ENCODE measurements at places on chromosomes 7 and 10.

DNA sequence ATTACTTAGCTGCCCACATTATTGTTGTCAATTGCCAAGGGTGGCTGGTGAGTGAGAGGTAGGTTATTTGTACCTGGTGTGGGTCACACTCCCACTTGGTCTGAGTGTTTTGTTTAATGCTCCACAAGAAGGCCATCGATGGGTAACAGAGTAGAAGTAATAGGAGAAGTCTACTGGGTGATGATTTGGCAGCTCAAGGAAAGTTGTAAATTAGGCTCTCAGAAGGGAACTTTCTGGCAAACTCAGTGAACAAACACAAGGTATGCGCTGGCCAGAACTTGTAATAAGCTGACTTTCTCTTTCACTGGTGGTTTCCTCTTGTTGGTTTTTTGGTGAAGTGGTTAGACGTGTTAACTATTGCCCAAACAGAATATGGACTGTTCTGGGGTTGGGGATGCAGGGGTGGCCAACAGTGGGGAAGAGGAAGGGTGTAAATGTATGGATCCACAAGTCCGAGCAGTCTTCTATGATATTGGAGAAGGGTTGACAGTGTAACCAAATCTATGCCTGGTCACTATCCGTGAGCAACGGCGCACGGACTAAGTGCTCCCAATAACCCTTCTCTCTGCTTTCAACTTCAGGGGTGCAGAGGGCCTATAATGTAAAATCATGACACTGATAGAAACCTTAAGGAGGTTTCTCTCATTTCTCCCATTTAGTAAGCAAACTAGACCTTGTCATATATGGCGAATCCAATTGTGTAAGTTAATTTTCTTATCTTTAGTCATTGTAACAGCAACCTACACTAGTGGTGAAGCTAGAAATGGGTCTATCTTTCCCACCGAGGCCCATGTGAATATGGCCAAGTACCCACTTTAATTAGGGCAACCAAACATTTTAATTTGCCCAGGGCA lies 212.8 kb downstream of the PTEN start:
- no peak for DNase-seq

DNA sequence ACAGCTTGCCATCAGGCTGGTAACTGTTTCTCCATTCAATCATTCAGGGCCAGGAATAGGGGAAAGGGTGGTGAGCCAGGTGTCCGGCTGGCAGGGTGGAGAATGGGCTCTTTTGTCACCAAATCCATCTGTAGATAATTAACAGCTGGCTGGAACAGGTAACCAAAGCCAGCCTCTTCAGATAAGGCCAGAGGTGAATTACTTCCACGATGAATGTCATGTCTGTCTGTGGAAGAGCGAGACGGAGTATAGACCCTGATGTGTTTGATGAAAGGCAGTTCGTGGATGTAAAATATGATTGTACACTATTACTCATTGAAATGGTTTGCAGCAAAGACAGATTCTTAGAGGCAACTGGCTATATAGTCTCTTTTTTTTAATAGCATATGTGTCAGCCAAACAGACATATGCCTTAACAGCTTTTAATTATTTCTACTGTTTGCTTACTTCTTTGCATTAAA lies 149.8 kb downstream of the KLF6 start:
- no peak for DNase-seq

DNA sequence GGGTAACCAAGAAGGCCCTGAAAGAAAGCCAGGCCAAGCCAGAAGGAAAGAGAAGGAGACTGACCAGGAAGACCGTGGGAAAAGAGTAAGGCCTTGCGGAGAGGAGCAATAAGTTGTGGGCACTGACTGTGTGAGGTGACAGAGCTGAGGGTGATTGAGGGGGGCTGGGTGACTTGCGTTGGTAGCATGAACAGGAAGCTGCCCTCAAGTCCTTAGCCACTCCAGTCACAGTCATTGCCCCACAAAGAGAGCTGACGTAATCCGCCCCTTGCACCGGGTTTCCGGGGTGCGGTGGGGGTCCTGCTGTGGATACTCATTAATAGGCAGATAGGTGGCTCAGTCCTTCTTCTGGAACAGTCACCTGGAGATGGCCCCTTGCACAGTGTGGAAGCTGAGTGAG lies 16.1 kb upstream of the DMBT1 start:
- no peak for DNase-seq

DNA sequence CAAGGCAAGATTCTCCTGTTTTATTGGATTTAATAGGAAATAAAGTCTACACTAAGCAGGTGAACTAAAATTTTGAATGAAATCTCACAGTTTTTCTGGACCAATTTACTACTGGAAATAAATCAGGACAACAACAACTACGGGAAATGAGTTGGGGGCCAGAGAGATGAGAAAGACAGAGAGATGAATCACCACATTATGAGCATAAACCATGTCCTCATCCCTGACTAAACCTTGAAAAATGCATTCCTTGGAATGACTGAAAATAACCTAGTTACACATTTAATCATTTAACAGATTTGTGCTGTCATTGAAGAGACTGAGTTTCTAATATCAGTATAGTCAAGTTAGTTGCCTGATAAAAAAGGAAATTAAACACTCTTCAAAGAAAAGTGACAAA lies 608.4 kb upstream of the KCND2 start:
- DNase-seq: no peak

- DNase-seq: no peak
Measured at GRCh38 chr7:108093851-108094331, 36.3 kb downstream of the LAMB4 start.

Measured in CD4-positive, alpha-beta T cell (primary cell).